ENCODE measurements at places on chromosomes 7 and 10. TPM values are rescaled to one million over a fixed set of nuclear protein-coding genes. Genes with fewer than 3 reads are reported as not detected.

DNA sequence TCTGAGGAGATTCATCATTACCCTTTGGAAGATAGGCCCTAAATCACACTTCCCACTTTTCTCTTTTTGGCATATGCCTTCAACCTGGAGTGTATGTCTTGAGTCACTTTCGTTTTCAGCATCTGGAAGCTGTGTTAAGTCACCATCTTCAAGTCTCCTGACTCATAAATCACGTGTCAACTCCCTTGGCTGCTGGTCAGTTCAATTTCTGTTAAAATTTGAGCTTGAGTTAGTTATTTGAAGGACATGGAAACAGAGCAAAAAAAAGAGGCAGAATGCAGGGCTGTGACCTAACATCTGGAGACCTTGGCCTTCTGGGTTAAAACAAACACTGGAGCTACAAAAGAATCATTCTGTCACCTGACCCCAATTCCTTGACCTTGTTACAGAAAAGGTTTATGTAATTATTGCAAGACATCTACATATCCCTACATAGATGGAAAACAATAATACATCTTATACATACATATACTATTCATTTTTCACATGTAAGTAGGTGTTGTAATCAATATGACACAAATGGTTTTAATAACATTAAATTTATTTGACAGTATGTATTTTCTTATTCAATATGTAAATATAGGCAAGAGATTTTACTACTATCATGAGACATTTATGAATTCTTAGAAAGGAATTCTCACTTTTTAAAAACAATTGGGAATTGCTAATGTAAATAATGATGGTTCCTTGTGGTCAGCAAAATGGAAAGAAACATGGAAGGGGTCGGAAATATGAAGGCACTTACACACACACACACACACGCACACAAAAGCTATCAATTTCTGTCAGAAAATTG is 169.7 kb upstream of the PHYHIPL start:
- DNase-seq: no peak
- H3K27me3 ChIP-seq: no peaks in the 10 kb centered on the region
- H3K4me1 ChIP-seq: peaks cover 12% of the 10 kb centered on the region
- H3K27ac ChIP-seq: peak overlapping the region; percentile 63
- H3K4me3 ChIP-seq: no peak overlapping the region

DNA sequence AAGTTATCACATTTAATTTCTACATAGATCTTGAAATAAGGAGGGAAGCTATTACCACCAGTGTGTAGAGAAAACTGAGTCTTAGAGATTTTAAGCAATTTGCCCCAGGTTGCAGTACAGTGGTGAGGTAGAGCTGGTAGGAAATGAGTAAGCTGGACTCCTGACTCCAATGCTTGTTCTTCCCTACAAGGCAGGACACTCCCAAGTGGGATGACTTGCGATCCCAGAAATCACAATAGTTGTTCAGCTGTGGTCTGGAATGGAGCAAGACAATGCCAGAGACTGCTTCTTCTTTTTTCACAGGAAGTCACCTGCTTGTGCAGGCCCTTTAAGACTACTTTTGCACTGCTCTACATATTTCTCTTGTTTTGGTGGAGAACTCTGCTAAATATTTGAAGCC is 327.2 kb upstream of the BMPER start:
- H3K4me3 ChIP-seq: no peak overlapping the region
- H3K27ac ChIP-seq: no peak overlapping the region
- H3K4me1 ChIP-seq: no peaks in the 10 kb centered on the region
- H3K27me3 ChIP-seq: no peaks in the 10 kb centered on the region

DNA sequence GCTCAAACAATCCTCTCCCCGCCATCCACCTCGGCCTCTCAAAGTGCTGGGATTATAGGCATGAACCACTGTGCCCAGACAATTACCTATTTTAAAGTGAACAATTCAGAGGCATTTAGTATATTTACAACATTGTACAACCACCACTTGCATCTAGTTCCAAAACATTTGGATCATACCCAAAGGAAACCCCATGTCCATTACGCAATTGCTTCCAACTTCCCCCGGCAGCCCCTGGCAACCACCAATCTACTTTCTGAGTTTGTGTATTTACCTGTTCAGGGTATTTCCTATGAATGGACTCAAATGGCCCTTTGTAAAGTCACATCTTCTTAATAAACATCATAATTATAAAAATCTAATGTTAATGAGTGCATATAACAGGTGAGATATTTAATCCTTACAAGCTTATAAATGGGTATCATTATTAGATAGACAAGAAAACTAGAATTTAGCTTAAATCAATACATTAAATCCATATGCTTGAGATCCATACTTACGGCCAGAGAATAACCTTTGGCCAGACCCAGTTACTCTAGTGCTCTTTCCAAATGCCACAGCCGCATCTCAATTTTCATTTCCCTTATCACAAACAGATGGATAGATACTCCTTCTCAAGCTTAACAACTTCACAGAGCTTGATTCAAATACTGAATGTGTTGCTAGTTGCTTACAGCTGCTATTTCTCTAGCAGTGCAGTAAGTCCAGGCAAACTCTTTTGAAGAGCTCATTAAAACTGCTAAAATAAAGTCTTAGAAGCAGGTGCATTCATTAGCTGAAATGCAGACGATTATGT is 133.4 kb upstream of the MKLN1 start:
- H3K27ac ChIP-seq: no peak overlapping the region
- no peaks in the 10 kb centered on the region for H3K36me3 ChIP-seq
- H3K4me1 ChIP-seq: no peaks in the 10 kb centered on the region
- H3K4me3 ChIP-seq: no peak overlapping the region
- no peaks in the 10 kb centered on the region for H3K27me3 ChIP-seq

DNA sequence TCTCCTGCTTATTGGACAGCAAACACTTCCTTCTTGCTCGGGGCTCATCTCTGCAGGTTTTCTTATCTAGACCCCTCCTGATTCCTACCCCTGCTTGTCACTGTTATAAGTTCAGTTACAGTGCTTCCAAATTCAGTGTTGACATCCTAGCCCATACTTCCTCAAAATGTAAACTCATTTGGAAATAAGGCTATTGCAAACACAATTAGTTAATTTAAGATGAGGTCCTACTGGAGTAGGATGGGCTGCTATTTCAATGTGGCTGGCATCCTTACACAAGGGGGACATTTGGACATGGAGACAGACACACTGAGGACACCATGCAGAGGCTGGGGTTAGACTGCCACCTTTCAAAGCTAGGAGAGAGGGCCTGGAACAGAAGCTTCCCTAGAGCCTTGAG is 85.2 kb upstream of the NPVF start:
- H3K4me3 ChIP-seq: no peak overlapping the region
- H3K4me1 ChIP-seq: no peaks in the 10 kb centered on the region
- no peaks in the 10 kb centered on the region for H3K27me3 ChIP-seq
- H3K27ac ChIP-seq: no peak overlapping the region
- H3K36me3 ChIP-seq: no peaks in the 10 kb centered on the region
- DNase-seq: no peak

DNA sequence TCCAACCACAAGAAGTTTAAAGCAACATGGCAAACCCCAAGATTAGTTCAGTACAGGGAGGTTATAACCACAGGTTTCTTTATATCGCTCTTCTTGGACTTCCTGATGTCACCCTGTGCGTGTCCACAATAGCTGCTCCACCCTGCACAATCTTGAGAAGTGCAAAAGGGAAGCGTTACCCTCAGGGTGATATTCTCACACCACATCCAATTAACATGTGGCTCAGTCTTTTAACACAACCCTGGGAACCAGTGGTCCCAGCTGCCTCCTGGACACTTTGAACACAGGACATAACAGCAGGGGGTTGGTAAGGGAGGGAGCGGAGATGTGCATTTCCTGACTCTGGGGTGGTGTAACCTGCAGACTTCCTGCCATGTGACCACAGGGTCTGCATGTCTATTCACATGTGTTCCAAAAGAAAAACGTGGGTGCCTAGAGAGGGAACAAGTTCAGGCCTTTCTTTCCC is 64.6 kb downstream of the GSAP start:
- DNase-seq: no peak
- H3K27ac ChIP-seq: no peak overlapping the region
- H3K36me3 ChIP-seq: no peaks in the 10 kb centered on the region
- peaks cover 2% of the 10 kb centered on the region for H3K4me1 ChIP-seq
- no peaks in the 10 kb centered on the region for H3K27me3 ChIP-seq
- H3K4me3 ChIP-seq: no peak overlapping the region

GRCh38 chr7:148527717-148528168 is 62.8 kb upstream of the C7orf33 start:
- H3K4me3 ChIP-seq: no peak overlapping the region
- H3K27me3 ChIP-seq: no peaks in the 10 kb centered on the region
- no peaks in the 10 kb centered on the region for H3K36me3 ChIP-seq
- DNase-seq: peak; percentile 66
- H3K4me1 ChIP-seq: no peaks in the 10 kb centered on the region
- H3K27ac ChIP-seq: no peak overlapping the region

DNA sequence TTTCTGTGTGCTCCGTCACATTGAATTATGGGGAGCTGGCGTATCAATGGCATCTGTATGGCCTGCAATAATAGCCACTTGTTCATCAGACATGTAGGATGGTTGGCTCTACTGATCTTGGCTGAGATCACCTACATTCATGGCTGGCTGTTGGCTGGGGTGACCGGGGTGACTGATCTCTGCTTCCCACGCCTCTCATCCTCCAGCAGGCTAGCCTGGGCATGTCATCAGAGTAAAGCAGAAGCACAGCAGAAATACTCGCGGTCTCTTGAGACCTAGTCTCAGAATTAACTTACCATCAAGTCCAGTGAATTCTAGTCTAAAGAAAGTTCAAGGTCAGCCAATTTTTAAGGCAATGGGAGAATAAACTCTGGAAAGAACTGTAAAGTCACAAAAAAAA is 257.7 kb upstream of the GLI3 start:
- H3K4me3 ChIP-seq: no peak overlapping the region
- peaks cover 5% of the 10 kb centered on the region for H3K4me1 ChIP-seq
- no peak for DNase-seq
- no peak overlapping the region for H3K27ac ChIP-seq
- H3K27me3 ChIP-seq: no peaks in the 10 kb centered on the region
- H3K36me3 ChIP-seq: no peaks in the 10 kb centered on the region

DNA sequence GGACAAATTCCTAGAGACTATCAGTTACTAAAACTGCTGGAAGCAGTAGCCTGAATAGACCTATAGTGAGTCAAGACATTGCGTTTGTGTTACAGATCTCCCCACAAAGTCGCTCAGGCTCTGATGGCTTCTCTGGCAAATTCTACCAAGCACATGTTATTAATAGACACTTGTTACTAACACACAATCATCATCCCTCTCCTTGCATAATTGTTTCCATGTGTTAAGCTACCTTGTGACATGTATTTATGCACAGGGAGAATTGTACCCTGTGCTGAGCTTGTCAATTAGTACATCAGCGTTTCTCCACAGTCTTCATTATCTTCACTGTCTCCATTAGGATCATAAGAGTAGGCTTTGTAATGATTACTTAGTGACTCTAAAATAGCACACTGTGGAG is 31.2 kb downstream of the DYNC2I1 start:
- H3K36me3 ChIP-seq: peaks cover 20% of the 10 kb centered on the region
- no peak overlapping the region for H3K4me3 ChIP-seq
- no peaks in the 10 kb centered on the region for H3K27me3 ChIP-seq
- no peak overlapping the region for H3K27ac ChIP-seq
- H3K4me1 ChIP-seq: no peaks in the 10 kb centered on the region

Gene FOXI2
- total RNA-seq: 1.1 TPM

All from kidney (tissue), 22 donors.